Upper lobe of right lung (tissue), 1 donor: ENCODE measurements at places on chromosomes 5 and 9. TPM values are rescaled to one million over a fixed set of nuclear protein-coding genes. Genes with fewer than 3 reads are reported as not detected.

The C1QTNF3 gene
- total RNA-seq, result 4.5 TPM

The CCDC127 gene
- total RNA-seq, result 5.5 TPM

The IFNA21 gene
- not detected for total RNA-seq

The HMGCS1 gene
- 167 TPM for total RNA-seq

The DBH gene
- total RNA-seq, result not detected

The GLDC gene
- 1.7 TPM for total RNA-seq

The STX17 gene
- total RNA-seq, result 42.6 TPM

The DEPDC1B gene
- 0.20 TPM for total RNA-seq

The ARHGEF28 gene
- 22.3 TPM for total RNA-seq

The INSYN2B gene
- 0.17 TPM for total RNA-seq

The PHYHD1 gene
- 46.5 TPM for total RNA-seq

The CIZ1 gene
- total RNA-seq, result 107 TPM

The MCIDAS gene
- not detected for total RNA-seq

The ZBTB43 gene
- 24.9 TPM for total RNA-seq

The ARSI gene
- total RNA-seq, result 4.0 TPM

The SMIM33 gene
- total RNA-seq, result not detected

The RASGEF1C gene
- total RNA-seq, result not detected

The TLR4 gene
- 45.9 TPM for total RNA-seq

The NPR3 gene
- total RNA-seq, result 87.2 TPM

The PRR16 gene
- 3.1 TPM for total RNA-seq

The TRIP13 gene
- total RNA-seq, result 0.81 TPM

The PCDHB11 gene
- 2.0 TPM for total RNA-seq
